ENCODE measurements at places on chromosomes 7 and 10. TPM values are rescaled to one million over a fixed set of nuclear protein-coding genes. Genes with fewer than 3 reads are reported as not detected.

KLF14 gene
- total RNA-seq: 0.23 TPM

DNA sequence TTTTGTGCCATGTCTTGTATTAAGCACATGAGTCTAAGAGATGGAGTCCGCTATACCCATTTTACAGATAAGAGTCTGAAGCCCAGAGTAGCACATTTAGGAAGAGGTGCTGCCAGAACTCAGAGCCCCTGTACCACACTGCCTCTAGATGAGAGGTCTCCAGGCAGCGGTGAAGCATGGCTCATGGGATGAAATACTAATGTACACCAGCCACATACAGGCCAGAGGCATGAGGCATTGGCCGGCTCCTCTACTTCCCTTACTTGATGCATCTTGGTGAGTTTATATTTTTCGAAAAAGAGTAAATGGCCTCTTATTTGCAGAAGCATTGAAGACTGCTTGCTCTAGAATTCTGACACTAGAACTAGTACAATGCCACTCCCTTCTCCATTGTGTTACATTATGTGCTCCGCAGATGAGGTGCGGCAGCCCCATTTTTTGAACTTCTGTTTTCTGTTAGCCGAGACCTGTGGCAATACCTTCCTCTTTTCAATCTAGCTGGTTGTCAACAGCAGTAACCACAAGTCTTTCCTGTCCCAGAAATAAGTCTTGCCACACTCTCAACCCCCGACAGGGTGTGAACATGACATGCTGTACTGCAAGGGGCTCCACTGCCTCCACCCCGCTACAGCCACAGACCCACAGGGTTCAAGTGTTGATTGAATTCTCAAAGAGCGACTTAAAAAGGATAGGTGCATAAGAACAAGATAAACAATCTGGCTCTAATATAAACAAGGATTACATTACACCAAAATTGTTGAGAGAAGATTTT, 145.3 kb downstream of the CELF2 start:
- DNase-seq: no peak

DNA sequence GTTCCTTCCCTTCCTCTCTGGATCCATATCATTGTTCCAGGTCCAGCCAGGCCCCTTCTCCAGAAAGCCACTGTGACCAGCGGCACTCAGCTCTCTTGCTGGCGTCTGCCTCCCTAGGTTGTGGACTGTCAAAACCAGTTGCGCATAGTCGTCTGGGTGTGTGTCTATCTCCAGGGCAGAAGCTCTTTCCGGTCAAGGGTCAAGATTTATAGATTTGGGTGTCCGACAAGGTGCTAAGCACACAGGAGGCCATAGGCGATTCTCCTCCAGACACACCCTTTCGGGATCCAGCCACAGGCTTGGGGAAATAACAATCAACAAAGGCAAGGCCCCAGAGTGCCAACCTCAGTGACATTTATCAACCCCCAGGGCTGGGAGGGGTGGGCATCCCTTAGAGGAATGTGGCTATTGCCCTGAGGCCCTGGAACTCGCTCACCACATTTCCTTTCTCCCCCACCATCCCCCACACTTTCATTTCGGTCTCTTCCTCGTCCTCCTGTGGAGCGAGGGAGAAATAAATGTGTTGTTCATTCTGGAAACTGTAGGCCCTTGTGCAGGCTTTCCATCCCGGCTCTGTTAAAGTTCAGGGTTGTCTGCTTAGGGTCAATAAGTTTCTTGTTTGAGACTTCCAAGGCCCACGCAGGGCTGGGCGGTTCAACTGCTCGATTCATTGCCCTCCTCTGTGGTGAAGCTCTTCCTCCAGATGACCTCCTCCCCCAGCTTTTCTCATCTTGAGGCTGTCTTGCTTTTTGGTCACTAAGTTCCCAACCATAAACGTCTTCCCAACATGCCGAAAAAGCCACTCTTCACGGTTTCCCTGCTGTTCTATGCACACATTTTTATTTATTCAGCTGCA, 57.9 kb downstream of the AFAP1L2 start:
- DNase-seq: no peak

- DNase-seq: no peak
These were observed 56.9 kb upstream of the TPK1 start for GRCh38 chr7:144892761-144893160.
